Kasumi-1 (cell line): ENCODE measurements at places on chromosomes 2 and 18.

DNA sequence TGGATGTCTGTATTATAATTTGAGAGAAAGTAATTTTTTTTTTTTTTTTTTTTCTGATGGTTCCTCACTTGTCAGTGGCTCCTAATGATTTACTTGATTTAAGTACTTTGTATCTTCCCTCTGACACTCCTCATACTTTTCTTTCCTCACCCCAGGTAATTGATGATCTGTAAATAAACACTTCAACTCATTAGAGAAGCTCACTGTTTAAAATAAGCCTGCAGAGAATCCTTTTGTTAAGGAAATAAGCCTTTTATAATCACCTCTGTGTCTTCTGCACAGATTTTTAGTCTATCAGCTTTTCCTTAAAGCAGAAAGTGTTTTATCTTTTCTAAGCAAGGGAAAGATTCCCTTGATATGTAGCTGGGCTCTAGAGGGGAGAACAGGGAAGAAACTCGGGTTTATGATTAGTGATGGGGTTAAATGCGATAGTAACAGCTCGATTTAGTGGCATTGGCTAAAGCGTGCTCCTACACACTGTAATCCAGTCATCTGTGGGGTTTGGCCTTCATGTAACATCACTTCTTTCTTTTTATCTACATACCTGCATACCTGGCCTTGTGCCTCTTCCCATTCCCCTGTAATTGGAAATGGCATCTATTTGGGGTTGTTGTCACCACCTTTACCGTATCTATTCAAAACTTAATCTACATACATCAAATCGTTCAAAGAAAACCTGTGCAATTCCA is 60.1 kb upstream of the LRRTM1 start:
- no peak for DNase-seq

DNA sequence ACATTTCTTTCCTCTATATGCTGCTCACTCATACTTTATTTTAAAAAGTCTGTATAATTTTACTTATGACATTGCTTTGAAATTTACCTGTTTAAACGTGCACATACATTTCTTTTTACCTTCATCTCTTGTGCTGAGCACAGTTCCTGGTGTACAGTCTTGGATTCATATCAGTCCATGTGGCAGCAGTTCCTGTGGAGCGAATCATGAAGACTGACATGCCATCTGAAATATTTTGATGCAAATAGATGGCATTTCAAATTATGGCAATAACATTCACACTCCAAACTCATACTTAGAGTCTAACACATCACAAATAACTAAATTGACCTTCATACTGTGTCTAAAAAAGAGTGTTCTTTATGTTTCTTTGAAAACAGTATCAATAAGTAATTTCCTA is 90.3 kb upstream of the CDH2 start:
- no peak for DNase-seq

GRCh38 chr2:175170659-175171304 is 2.8 kb upstream of the ATF2 start:
- DNase-seq, result no peak

DNA sequence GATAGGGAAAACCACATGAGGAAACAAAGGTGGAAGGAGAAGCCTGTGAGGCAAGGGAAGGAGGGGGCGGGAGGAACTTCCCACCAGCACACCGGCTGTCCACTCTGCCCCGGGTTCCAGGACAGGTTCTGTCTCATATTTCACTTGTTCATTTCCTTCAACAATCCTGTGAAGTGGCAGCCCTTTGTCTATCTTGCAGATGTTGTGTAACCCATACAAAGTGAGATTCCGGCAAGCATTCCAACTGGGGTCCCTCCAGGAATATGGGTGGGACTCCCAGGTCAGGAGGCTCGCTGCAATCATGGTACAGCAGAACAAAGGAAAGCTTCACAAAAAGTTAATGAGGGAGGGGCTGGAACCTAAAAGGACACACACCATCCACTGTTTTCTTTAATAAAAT is 271.3 kb upstream of the PXDN start:
- no peak for DNase-seq

DNA sequence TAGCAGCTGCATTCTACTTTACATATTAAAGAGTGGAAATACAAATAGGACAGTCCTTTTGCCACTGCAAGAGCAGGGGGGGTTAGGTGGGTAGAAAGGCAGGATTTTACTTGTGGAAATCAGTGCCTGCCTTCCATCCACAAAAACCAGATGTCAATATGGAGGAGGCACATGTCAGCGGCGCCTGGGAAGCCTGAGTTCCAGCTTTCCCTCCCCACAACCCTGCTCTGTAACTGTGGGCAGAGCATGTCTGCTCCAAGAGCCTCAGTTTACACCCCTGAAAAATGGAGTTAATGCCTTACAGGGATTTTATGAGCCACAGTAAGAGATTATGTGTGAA is 32.9 kb downstream of the STEAP3 start:
- DNase-seq, result no peak
